ENCODE measurements at places on chromosomes 5 and 9. TPM values are rescaled to one million over a fixed set of nuclear protein-coding genes. Genes with fewer than 3 reads are reported as not detected.

GRCh38 chr9:132506977-132507669 lies 75.3 kb upstream of the BARHL1 start:
- no peak for DNase-seq

- DNase-seq, result no peak
Observed at GRCh38 chr9:88233091-88233490, 94.8 kb upstream of the SPATA31C2 start.

GRCh38 chr5:109327570-109327969 lies 82.2 kb downstream of the PJA2 start:
- no peak for DNase-seq

- DNase-seq, result no peak
Observed at GRCh38 chr5:135076051-135076491, 42.0 kb upstream of the PITX1 start.

GRCh38 chr5:123549256-123549904 lies 37.4 kb downstream of the CSNK1G3 start:
- peak; percentile 71 for DNase-seq

GRCh38 chr5:139600336-139600949 lies 39.3 kb downstream of the UBE2D2 start:
- DNase-seq, result no peak

- no peak for DNase-seq
Observed at GRCh38 chr5:14607104-14607503, 25.5 kb downstream of the OTULINL start.

GRCh38 chr5:107945061-107945460 lies 274.3 kb upstream of the EFNA5 start:
- no peak for DNase-seq

DNA sequence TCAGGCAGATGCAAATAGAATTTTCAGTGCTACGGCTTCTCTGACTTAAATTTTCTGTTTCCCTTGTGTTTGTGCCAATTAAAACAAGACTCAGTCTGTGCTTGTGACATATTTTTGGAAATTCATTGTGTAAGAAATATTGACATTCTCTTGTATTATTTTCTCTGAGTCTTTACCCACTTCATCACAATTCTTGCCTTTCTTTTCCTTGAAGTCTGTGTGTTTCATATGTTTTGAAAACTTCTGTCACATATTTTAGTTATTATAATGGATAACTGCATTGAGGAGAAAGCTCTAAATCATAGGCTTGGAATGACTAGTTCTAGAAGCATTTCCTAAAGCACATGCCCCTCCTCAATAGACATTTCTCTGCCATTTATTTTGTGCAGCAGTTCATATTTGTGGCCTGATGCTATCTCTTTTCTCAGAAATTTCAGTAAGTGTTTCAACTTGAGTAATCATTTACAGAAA lies 206.6 kb downstream of the PALM2AKAP2 start:
- no peak for DNase-seq

DNA sequence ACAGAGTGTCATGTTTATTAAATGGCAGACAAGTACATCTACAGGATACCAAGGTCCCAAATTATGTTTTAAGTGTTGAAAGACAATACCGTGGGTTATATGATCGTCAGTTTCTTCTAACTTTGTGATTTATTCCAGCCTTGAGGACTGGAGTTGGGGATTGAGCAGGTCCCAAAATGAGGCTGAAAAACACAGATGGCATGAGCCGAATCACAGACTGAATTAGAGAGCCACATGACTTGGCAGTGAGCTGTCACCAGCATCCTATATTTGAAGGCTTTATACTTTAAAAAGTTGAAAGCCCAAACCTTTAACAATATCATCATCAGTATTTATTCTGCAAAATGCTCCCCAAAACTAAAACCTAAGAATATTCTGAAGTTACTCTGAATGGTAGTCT lies 79.4 kb downstream of the ADAMTS16 start:
- DNase-seq, result no peak

- no peak for DNase-seq
Observed at GRCh38 chr5:73230264-73231245, 57.6 kb downstream of the TMEM174 start.

- no peak for DNase-seq
Observed at GRCh38 chr9:132885720-132886333, 7.1 kb downstream of the SPACA9 start.

- no peak for DNase-seq
Observed at GRCh38 chr5:50984640-50985039, 318.2 kb downstream of the PARP8 start.

GRCh38 chr5:76546497-76547102 lies 76.6 kb downstream of the F2RL2 start:
- DNase-seq, result peak; percentile 45

DNA sequence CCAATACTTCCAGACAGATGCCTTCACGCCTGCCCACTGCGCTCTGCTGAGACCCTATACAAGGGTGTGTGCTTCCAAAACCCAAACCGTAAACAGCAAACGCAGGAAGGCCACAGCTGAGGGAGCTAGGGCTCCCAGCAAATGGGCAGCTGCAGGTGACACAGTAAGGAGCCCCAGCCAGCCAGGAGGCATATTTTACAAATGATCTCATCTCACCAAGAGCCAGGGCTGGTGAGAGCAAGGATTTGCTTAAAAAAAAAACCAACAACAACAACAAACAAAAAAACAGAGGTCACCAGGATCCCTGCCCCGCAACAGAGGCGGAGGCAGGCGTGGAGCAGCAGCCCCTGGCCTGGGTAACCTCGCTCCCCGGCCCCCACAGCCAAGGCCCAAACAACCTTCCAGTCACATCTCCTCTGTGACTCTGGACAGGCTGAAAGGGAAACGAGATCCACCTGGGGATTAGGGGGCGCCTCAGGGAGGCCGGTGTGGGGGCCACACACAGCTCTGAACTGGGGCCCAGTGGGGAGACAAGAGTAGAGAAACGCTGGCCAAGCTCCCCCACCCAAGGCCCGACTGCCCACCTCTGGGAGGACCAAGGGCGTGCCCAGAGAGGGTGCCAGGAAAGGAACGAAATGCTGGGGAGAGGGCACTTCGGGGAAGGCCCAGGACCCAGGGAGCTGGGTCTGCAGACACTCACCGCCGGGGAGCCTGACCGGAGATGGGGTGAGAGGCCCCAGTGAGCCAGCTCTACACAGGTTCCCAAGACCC lies 3.3 kb downstream of the NACC2 start:
- no peak for DNase-seq

GRCh38 chr9:132560616-132561202 lies 21.7 kb upstream of the BARHL1 start:
- DNase-seq, result no peak

- no peak for DNase-seq
Observed at GRCh38 chr9:109316207-109316640, 4.6 kb downstream of the EPB41L4B start.

GRCh38 chr5:151079838-151080612 lies 809 bp downstream of the TNIP1 start:
- DNase-seq, result peak; percentile 77

- no peak for DNase-seq
Observed at GRCh38 chr9:15786616-15787015, 233.8 kb downstream of the CCDC171 start.

The GADD45G gene
- 5.1 TPM for total RNA-seq

The BTNL8 gene
- total RNA-seq, result not detected

The QRFP gene
- total RNA-seq, result not detected

The SH3GL2 gene
- total RNA-seq, result not detected

The SPINK1 gene
- total RNA-seq, result not detected

The BHMT gene
- not detected for total RNA-seq

The MORN5 gene
- not detected for total RNA-seq

The RUSC2 gene
- 2.7 TPM for total RNA-seq
